Epithelial cell of proximal tubule (primary cell): ENCODE measurements at places on chromosomes 5 and 9. TPM values are rescaled to one million over a fixed set of nuclear protein-coding genes. Genes with fewer than 3 reads are reported as not detected.

The BRINP1 gene
- total RNA-seq: 1.4 and 2.5 TPM in 2 replicates

- no peak for DNase-seq
Observed at GRCh38 chr9:136331556-136332481, 4.5 kb downstream of the GPSM1 start.

The TSSK1B gene
- total RNA-seq: not detected in 2 replicates

DNA sequence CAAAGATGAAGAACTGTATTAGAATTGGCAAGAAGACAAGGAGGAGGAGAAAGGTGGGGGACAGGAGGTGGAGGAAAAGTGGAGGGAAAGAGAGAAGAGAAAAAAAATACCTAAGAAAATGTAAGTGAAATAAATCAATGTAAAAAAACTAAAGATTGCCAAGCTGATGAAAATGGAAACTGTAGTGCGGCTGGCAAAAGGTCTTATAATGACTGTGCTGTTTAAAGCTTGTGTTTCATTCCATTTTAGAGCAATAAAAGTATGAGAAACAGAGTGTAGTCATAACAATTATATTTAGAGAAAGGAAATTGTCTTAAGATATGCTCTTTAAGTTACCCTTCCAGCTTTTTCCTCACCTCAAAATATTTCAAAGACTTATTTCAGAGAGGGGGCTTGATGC, 670.5 kb upstream of the SEMA6A start:
- DNase-seq: no peak

DNA sequence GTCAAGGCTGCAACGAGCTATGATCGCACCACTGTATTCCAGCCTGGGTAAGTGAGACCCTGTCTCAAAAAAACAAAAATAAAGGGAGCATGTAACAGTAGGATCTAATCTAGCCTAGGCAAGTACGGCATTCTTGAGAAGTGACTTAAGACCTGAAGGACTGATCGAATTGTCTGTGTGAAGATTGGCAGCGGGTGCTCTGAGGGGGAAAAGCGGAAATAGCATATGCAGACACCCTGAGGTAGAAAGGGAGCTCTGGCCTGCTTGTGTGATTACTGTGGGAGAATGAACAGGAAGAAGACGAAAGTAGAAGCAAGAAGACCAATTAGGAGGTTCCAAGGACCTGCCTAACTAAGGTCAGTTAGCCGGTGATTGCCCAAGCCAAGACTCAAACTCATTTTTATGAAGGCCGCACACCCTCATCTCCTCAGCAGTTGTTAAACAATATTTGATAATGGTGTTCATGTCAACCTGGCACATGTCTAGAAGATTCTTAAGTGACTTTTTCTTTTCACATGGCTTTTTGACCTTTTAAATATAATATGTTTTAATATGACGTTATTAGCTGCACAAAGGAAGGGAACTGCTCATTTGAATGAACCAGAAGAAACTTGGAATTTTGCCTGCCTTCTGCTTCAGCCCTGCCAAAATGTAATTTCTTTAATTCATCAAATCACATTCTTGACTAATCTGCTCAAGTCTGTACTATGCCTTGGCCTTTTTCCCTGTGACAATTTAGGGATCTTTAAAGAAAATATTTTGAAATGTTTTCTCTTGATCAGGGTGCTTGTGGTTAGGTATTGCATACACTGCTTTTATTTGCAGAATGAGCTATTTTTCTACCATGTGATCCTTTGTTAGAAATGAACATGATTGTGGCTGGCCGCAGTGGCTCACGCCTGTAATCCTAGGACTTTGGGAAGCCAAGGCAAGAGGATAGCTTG, 289.2 kb upstream of the DMRT1 start:
- DNase-seq: no peak

The CHD1 gene
- total RNA-seq: 16.8 and 32.3 TPM in 2 replicates

GRCh38 chr9:130659699-130660248, 4.6 kb upstream of the PRDM12 start:
- no peak for DNase-seq

- no peak for DNase-seq
Observed at GRCh38 chr9:126015424-126015823, 268.3 kb downstream of the PBX3 start.
